ENCODE measurements at places on chromosomes 5 and 9.
A peak's percentile ranks its signal among the peaks of the same experiment; 100 is the strongest.

DNA sequence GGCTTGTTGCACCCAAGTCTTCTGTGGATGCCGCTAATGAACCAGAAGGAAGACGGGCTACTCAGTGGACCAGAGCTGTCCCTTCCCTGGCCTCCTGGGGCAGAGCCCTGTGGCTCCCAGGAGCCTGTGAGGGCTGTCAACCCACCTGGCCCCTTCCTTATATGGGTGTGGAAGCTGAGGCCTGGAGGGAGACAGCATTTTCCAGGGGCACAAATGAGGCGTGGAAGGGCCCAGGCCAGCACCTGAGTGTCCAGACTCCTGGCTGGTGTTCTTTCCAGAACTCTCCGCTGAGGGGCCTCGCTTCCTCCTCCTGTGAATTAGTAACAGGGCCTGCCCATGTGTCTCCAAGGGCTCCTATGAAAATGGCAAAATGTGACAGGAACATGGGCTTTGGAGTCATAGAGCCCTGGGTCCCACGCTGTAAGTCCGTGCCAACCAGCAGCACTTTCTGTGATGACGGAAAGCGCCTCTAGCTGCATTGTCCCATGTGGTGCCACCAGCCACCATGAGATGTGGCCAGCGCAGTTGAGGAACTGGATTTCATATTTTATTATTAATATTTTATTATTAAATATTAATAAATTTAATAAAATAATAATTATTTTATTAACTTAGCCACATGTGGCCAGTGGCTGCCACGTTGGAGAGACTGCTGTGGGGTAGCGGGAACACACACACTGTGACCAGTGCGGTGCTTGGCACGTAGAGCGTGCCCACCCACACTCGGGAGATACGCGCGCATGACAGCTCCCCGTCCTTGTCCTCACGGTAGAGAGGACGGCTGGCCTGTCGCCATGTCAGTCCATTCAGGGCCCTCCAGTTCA, 18.3 kb downstream of the LAMC3 start:
- no peak for DNase-seq

- no peak for DNase-seq
Observed at GRCh38 chr5:75931175-75931574, 152.0 kb upstream of the SV2C start.

DNA sequence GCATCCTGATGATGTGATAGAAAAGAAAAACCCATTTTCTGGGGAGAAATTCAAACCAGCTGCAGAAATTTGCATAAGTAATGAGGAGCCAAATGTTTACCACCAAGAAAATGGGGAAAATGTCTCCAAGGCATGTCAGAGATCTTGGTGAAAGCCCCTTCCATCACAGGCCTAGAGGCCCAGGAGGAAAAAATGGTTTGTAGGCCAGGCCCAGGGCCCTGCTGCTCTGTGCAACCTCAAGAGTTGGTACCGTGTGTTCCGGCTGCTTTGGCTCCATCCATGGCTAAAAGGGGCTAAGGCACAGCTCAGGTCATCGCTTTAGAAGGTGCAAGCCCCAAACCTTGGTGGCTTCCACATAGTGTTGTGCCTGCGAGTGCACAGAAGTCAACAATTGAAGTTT, 543.1 kb downstream of the ZNF608 start:
- no peak for DNase-seq

- no peak for DNase-seq
Observed at GRCh38 chr9:23044549-23044948, 597.9 kb downstream of the DMRTA1 start.

GRCh38 chr5:168578538-168579487, at the start of gene PANK3:
TSS of gene PANK3 (minus strand) at chr5:168579368. CDS start at chr5:168579283, 85 bp downstream.
- peak; percentile 88 for DNase-seq

DNA sequence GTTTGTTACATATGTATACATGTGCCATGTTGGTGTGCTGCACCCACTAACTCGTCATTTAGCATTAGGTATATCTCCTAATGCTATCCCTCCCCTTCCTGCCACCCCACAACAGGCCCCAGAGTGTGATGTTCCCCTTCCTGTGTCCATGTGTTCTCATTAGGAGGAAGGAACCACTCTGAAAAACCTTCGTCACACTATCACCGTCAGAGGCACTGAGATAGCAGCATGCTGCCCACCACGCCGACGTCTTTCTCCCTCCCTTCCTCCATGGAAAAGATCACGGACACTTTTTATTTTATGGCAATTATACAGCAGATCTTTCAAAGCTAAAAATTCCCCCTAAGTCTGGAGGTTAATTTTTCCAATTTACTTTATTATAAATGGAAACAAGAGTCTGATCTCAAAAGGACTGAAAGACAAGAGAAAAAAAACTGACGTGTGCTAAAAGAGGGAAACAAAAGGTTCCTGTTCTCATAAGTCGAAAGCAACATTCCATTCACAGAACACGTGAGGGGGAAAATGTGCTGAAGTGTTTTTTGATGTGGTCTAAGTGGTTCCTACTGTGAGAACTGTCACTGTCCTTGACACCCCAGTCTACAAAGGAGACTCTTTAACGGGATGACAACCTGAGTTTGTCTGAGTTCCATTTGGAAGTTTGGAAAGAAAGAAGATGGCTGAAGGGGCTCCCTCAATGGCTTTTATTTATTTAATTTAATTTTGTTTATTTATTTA, 339.7 kb upstream of the IRX2 start:
- no peak for DNase-seq

GRCh38 chr9:97564291-97565175, 63.1 kb downstream of the TMOD1 start:
- DNase-seq, result no peak

DNA sequence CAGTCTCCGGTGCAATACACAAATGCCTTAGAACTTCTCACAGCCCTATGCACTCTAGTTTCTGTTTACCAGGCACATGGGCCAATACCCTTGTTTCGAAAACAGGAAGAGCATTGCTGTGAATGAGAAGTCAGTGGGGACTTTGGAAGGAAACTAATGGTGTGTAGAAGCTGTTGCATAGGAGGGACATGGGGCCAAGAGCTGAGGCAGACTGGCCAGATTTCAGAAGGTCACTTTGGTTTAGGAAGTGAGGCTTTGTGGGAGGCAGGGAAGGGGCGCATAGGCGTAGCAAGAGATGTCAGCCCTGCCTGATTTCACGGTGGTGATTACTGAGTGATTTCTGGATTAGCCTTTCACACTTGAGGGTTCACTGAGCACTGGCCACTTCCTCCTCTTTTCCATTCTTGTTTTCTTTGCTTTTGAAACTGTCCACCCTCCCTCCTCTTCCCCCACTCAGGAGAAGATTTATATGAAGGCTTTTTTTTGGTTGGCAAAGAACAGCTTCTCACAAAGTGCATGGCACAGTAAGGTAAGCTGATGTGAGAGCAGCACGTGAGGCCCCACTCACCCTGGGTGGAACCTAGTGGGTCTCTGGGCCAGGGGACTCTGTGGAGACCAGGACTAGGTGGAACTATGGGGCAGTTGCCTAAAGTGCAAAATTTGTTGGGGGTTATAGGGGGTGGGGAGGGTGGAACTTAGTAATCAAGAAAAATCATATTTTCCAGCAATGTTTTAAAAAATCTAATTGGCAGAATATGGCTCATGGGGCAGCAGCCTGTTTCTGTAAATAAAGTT, 6.1 kb upstream of the TMEM252 start:
- DNase-seq, result no peak

DNA sequence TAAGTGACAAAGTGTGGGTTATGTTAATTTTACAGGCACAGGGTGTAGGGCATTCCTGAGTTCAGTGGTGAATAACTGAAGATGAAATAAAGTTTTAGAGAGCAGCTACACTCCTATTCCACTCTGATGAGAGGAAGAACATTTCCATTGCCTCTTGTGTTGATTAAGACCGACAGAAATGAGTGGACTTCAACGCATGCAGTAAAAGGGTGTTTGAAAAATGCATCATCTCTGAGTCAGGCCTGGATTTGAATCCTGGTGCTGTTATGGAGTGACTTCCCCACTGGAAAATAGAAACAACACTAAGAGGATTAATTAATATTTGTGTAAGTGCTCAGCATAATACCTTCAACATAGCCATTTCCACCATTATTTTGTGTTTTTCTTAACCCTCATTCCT, 86.3 kb downstream of the PRR16 start:
- DNase-seq, result no peak

- no peak for DNase-seq
Observed at GRCh38 chr5:33315189-33315588, 125.6 kb upstream of the TARS1 start.

- DNase-seq, result no peak
Observed at GRCh38 chr5:88049737-88050136, 218.9 kb downstream of the TMEM161B start.

DNA sequence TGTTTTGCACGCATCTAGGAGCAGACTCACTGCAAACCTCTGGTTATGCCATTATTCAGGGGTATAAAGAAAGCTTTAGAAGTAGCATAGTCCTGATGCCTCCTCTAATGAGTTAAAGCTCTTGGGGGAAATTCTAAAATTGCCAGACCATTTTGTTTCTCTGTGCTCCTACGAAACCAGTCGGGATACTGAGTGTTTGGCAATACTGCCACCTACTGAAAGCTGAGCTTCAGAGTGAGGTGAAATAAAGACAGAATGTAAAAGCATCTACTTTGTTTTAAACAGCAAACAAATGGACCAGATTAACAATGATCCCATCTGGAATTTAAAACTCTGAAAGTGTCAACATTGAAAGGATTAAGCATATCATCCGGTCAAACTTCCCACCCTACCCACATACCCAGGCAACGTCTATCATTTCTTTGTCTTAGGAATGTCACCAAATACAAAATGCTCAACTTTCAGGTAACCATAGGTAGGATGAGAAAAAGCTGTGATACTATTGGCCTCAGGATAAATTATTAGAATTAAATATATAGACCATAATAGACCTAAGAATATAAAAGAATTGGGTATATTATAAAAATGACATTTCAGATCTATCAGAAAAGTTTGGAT, 77.8 kb upstream of the SHISAL2B start:
- no peak for DNase-seq

DNA sequence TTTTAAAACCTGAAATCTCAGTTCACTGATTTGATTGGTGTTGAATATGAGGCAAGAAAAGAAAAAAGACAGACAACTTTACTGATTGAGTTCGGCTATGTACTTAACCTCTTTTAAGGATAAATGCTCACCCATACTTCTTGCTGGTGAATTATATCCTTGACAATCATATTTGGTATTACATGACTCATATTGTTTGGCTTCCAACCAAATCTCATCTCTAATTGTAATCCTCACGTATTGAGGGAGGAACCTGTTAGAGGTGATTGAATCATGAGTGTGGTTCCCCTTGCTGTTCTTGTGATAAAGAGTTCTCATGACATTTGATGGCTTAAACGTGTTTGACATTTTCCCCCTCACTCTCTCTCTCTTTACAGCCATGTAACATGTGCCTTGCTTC, 255.6 kb upstream of the IZUMO3 start:
- no peak for DNase-seq

GRCh38 chr9:28801144-28801799, 1228.0 kb upstream of the C9orf72 start:
- DNase-seq, result no peak

DNA sequence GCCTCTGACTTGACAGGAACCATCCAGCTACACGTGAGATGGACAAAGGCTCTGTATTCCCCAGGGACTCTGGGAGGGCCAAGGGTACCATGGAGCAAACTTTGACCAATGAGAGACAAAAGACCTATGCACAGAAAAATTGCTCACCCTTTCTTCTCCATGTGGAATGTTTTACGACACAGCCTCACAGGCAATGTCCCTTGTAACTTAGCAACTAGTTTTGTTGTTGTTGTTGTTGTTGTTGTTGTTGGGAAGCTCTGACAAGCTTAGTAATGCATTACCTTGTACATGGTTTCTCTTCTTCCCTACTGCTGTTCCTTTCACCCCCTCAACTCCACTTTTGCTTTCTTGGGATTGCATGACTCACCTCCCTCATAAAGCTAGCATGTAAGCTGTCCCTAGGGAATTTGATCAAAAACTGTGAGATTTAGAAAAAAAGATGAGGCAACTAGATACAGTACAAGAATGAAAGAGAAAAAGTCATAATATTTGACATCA, 550.9 kb downstream of the RAB3C start:
- no peak for DNase-seq

GRCh38 chr5:6378766-6379103, 388 bp upstream of the MED10 start:
- DNase-seq, result no peak

DNA sequence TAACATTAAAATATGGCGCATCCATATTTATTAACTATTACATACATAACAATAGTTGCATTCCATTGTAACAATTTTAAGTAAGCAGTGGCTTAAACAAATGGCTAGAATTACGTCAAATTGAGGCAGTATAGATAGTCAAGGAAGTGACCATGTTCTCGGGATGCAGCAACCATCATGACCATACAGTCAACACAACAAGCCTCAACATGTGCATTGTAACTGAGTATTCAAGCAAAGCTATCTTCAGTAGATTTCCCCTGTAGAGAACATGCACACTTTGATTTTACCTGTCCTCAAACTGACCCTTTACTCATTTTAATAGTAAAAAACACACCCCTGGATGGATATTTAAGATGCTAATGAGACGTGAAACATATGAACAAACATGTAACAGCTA, 356.4 kb downstream of the HINT1 start:
- no peak for DNase-seq

DNA sequence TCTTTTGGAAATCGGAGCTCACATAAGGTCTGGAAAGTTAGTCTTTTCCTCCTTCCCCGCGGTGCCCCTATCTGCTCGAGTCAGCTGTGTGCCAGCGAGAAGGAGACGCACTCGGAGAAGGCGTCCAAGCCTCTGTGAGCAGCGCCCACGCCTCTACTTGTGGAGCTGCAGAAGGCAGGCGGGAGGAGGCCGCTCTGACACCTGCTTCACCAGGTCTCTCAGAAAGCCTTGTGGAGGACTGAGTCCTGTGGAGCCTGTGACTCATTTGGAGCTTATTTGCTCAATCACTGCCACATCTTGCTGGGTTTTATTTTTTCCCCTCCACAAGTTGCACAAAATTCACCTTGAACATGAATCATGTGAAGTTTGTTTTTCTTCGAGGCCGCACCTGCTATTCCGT, 117.5 kb downstream of the IRX2 start:
- DNase-seq, result no peak

- no peak for DNase-seq
Observed at GRCh38 chr5:51047369-51047768, 335.9 kb upstream of the ISL1 start.

GRCh38 chr5:39757131-39757530, 332.4 kb upstream of the DAB2 start:
- DNase-seq, result no peak

GRCh38 chr9:89881431-89881830, 276.6 kb downstream of the GADD45G start:
- DNase-seq, result no peak

DNA sequence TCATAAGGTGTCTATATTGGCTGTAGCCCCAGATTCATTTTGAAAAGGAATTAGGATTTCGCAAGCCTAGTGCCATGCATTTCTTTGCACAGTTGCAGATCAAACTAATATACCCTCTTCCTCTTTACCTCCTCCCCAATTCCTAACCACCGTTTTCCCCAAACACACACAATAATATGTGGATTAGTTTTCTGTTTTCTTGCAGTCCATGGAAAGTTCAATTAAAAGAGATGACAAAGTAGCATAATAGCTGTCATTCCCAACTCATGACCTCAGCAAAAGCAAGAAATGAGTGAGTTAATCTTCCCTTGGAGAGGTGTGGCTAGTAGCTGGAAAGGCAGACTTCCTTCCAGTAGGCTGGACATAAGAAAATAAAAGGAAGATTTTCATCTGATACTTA, 349.1 kb downstream of the TMEM232 start:
- DNase-seq, result no peak

Data from chondrocyte (in vitro differentiated cells).